ENCODE measurements at places on chromosomes 7 and 10. TPM values are rescaled to one million over a fixed set of nuclear protein-coding genes. Genes with fewer than 3 reads are reported as not detected.

Gene INA
- 0.30 TPM for total RNA-seq

Gene HMX3
- not detected for total RNA-seq

Gene LIPM
- not detected for total RNA-seq

Gene CPED1
- total RNA-seq, result 12.8 TPM

Gene LRIT1
- total RNA-seq, result not detected

Gene PIP
- not detected for total RNA-seq

Gene AQP1
- total RNA-seq, result 19.5 TPM

Gene TFEC
- total RNA-seq, result 0.46 TPM

Gene ACTL6B
- not detected for total RNA-seq

Gene WNT16
- 0.42 TPM for total RNA-seq

Gene UNCX
- total RNA-seq, result not detected

Gene JAKMIP3
- 0.32 TPM for total RNA-seq

Gene LRGUK
- total RNA-seq, result under 0.01 TPM

Gene NUTM2A
- 0.37 TPM for total RNA-seq

Gene BAIAP2L1
- total RNA-seq, result 3.0 TPM

Gene CPA2
- total RNA-seq, result not detected

Gene SPOCK2
- 0.23 TPM for total RNA-seq

Gene SPDYE2B
- not detected for total RNA-seq

Gene PIK3CG
- not detected for total RNA-seq

All from smooth muscle cell of the umbilical artery (primary cell).